ENCODE measurements at places on chromosomes 2 and 18.

DNA sequence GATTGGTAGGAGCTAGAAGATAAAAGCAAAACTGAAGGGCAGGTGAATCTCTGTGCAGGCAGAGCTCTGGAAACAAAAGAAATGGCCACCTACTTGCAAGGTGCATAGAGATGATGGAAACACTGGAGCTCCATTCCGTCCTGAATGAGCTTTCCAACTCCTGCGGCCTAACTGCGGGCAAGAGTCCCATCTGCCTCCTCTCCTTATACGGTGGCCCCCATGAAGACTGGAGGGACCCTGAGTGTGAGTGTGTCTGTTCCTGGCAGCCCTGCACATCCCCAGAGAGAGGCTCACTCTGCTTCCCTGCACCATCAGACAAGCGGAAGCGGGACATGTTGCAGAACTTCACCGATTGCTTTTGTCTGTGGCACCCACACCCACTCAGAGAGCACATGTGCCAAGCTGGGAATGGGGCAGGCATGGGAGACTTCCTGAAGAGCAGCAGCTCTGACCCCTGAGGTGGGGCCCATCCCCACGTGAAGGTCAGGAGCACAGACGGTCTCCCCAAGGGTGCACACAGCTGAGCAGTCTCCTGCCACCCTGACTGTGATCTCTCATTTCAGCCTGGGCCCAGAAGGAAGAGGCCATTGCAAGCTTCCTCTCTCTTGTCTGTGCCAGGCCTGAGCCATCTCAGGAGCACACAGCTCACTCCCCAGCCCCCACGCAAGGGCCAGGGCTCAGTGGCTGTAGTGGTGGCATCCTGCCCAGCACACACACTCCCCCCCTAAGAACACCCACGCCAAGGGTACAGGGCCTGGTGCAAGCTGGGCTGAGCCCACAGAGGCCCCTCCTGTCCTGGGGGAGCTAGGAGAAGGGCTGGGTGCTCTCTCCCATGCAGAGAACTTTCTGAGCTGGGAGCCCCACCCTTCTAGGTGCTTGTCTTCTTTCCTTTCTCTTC is 75.3 kb downstream of the STPG4 start:
- DNase-seq = no peak

DNA sequence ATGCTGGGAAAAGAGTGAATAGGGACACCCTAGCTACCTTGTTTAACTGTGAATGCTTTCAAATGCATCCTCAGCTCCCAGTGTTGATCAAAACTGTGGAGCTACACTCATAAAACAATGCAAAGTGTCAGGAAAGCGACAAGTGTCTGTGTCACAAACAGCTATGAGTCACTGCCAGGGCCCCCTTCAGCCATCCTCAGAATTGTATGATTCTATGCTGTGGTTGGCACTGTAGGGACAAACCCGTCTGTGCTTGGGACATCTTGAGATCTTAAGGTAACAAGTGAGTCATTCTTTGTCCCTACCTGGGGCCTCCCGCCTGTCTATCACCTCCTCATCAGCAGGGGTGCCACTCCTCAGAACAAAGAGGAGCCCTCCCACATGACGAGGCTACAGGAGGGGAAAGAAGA is 42.4 kb downstream of the KLF7 start:
- no peak for DNase-seq

- DNase-seq = no peak
Observed at GRCh38 chr2:7983451-7983850, 698.4 kb upstream of the ID2 start.

- DNase-seq = no peak
Observed at GRCh38 chr2:102667072-102667471, 47.7 kb downstream of the SLC9A2 start.

DNA sequence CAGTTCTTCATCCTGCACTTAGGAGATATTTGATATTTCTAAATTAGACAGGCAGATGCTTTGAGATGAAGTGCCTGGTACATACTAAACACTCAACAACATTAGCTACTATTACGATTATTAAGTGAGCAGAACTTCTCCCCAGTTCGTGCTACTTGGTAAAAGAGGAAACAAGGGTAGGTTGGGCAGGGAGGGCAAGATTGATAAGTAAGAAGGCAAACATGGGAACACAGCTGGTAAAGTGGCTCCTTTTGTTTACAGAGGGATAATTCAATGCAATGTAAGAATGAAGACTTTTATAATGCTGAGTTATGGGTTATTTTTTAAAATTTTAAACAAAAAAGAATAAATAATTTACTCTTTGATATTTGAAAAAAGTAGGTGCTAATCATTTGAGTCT is 15.9 kb upstream of the WIPF1 start:
- DNase-seq = no peak

DNA sequence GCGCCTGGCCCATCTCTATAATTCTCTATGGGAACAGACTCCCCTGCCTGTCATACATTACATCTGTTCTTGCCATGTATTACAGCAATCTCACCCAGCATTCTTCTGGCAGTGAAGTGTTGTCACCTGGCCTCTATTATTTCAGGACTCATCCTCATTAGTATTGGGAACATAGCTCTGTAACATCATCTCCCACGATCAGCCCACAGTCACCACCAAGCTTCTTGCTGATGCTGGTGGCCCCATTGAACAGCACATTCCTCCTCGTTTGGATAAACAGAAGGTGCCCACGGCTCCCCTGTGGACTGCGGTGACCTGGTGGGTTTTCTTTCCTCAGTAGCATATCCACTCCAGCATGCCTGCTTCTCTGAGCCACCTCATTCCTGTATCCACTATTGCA is 21.5 kb downstream of the CHCHD5 start:
- DNase-seq = no peak

GRCh38 chr2:222796413-222797103 is 64.3 kb upstream of the ACSL3 start:
- peak; percentile 35 for DNase-seq

DNA sequence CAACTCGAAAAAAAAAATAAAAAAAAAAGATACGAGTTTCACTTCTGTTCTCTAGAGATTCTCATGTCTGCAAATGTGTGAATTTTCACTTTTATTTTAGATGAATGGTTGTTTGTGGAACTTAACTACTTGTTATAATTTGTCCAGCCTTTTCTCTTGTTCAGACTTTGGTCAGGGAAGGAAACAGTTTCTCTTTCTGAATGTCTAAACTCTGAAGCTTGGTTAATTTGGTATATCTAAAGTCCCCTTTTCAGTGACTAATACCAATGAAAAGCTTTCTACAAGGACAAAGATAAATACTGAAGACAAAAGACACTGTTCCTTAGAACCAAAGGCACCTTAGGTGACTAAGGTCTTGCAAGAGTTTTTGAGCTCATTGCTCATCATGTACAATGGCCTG is 144.4 kb upstream of the PIEZO2 start:
- DNase-seq = no peak

DNA sequence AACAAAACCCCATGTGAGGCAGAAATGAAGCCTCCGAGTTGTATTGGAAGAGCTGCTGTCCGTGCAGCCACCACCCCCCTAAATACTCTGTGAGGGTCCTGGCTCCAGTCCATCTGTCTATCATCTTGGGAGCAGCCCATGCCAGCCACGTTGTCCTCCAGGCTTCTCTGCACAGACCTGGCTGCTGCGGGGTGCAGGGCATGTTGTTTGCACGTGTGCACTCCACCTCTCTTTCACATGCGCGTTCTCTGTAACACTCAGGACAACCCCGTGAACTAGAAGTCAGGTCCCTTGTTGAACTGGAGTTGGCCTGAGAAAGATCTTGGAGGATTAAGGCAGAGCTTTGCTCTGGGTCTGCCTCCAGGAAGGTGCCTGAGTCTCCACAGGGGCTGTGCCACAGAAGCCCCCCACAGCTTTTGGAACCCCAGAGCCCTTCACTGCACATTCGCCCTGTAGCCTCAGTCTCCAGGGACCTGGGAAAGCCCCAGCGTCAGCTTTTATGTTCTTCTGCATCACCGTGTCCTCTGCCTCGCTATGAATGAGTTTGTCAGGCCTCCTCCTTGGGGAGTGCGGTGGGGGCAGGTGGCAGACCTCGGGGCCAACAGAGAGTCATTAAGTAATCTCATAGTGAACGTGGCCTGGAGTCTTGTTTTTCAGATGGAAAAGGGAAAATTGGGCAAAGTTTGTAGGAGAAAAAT is 16.6 kb downstream of the RTP5 start:
- no peak for DNase-seq

DNA sequence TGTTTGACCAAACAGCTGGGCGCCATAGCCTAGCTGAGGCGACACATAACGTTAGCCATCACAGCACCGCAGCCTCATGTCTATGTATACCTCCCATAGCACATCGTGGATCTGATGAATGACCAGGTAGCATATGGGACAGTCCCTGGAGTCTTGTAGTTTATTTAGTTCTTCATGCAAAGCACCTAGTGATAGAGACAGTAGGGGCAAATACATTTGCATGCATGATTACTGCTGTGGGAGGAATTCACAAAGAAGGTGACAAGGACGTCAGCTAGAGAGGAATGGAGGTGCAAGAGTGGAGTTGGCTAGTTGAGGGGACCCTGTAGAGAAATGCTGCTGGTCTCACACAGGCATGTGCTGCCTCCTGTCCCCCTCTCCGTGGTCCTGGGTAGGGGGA is 478.9 kb upstream of the HS6ST1 start:
- DNase-seq = no peak

- DNase-seq = no peak
Observed at GRCh38 chr2:191443446-191443845, 198.2 kb downstream of the MYO1B start.

GRCh38 chr2:143068509-143068908 is 60.7 kb upstream of the ARHGAP15 start:
- no peak for DNase-seq

GRCh38 chr2:53938904-53939303 is 31.9 kb downstream of the PSME4 start:
- DNase-seq = no peak
